Activated CD4-positive, alpha-beta T cell treated with anti-CD3 and anti-CD28 coated beads for 24 hours (primary cell): ENCODE measurements at places on chromosomes 5 and 9.

DNA sequence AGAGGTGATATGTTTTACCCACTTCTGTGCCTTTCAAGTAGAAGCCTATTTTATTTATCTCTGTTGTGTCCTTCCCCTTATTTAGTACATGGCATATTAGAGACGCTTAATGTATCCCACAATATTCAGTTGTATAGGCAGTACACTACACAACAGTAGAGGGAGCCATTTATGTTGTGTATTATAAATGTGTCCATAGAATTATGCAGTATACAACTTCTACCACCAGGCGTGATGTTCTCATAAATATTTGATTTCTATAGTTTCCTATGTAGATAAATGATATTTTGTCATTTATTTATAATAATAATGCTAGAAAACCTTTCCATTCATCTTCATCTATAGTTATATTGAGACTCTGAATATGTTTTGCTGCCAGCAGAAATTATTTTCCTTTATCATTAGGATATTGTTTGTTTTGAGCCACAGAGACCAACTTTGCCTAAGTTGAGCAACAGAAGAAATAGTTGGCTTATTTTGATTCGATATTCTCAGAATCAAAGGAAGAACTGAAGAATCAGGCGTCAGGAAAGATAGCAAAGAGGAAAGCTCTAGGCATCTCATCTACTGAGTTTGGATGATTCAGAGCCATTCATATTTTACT lies 81.7 kb downstream of the ADAMTS19 start:
- no peak for DNase-seq

- no peak for DNase-seq
These were observed at the start of gene EFNA5 for GRCh38 chr5:107670932-107671741. Gene EFNA5 (minus strand): TSS chr5:107670937.

GRCh38 chr5:36593867-36594266 lies 12.5 kb upstream of the SLC1A3 start:
- DNase-seq: no peak

DNA sequence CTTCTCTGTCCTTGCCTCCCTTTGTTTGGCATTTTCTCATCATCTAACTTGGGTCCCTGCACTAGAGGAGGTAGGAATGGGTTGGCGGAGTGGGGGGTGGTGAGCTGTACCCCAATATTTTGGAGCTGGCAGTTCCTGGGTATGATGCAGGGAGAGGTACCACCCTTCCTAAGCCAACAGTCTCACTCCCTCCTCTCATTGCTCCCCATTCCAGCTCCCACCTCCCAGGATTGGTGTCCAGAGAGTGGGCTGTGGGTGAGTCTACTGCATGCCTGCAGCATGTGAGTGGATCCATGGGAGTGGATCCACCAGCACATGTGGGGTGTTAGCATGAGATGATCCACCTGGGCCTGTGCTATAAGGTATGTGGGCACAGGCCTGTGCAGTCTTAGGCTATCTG lies 22.2 kb upstream of the MYORG start:
- DNase-seq: no peak

DNA sequence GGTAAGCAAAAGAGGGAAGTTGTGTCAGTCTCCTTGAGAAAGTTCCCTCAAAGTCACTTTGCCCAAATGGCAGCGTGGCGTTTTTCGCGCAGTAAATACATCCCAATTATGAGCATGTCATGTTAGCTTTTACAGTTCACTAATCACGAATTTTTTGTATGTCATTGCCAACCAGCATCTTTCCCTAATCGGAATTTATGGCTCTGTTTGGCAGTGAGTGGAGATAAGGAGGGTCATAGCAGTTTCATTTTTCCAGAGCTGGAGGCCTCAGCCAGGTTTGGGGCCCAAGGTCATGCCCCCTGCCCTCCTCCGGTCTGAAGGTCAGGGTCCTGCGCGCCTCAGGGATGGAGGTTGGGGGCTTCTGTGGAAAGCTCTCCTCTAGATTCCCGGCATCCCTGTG lies 50.1 kb downstream of the C5orf15 start:
- no peak for DNase-seq

DNA sequence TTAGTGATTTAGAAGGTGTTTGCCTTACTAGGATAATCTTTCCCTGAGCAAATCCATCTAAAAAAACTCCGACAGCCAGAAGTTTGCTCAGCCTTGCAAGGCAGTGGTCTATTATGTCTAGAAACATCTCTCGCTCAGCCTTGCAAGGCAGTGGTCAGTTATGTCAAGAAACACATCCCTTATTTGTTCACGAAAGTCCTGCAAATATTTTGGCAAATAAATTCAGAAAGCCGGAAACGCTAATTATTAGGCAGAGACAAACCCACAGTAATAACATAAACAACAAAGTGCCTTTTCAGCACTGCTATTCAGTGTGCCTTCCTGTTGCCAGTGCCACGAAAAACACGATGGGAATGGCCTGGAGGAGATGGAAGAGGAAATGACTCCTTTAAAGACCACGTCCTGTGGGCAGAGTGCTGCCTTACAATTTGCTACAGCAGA lies 184.5 kb downstream of the GNAQ start:
- no peak for DNase-seq

DNA sequence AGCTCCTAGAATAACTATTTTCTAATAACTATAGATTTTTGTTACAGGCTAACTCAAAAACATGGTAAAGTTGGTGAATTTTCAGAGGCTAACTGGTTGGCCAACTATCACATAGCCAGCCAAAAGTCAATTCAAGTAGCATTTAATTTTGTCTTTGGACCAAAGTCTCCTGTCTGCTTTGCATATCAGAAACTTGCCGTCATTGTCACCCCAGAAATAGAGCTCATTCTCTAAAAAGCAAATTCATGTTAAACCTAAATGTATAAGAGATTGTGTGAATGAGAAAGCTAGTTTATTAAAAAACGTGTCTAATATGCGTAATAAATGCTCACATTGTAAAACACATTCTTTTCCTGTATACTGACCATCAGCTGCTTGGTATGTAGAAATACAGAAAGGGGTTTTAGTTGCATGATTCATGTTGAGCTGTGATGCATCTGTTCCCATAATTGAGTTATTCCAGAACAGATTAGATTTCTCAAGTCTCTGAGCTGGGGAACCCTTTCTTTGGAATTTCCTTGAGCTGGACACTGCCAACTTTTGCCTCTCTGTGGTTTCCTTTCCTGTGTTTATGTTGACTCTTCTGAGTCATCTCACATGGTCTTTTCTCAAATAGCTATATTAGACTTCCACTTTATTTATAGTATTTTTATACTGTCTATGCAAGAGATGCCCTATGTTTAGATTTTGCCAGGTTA lies 7.3 kb downstream of the SRFBP1 start:
- no peak for DNase-seq
